NCI-H748 treated with DMSO at 0.1 percent for 48 hours (cell line): ENCODE measurements at places on chromosomes 5 and 9.

- DNase-seq, result peak; percentile 16
These were observed 207.1 kb upstream of the PAPPA start for GRCh38 chr9:115946530-115946929.

- no peak for DNase-seq
These were observed 118.0 kb upstream of the IRX2 start for GRCh38 chr5:2869471-2869870.

DNA sequence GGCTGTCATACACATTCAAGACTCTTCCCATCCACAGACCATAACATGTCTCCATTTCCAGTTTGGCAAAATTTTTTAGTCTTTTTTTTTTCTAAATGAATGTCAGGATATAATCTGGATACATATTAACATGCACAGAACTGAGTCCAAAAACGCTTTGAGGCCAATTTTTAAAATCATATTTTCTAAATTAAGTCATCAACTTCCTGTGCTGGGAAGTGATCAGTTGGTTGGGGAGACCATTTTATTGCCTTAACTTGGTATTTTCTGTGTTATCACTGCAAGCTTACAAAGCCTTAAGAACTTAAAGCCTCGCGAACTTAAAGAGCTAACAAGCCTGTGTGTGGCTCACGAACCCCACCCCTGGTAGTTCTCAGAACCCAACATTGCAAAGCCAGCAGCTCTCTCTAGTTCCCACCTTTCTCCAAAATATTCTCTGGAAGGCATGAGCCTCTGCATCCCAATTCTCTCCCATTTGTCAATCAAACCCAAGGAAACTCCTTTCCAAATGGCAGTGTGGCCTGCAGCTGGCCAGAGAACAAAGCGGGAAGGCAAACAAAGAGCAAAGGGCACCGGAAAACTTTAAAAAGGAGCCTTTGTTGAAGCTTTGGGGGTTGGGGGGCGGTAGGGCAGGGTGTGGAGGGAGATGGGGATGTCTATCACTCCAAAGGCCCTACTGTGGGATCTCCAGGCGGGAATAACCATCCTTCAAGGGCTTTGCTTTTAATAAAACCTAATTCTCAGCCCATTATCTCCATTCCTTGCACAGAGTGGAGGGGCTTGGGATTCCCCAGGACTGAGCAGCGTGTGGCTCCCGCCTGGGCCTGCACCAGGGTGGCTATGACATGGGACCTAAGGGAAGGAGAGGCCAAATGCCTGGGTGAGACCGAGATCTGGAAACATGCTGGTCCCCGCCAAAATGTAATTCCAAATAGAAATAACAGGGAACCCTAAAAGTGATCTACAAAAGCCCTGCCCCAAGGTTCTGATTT lies 65.0 kb downstream of the ROR2 start:
- DNase-seq, result no peak

DNA sequence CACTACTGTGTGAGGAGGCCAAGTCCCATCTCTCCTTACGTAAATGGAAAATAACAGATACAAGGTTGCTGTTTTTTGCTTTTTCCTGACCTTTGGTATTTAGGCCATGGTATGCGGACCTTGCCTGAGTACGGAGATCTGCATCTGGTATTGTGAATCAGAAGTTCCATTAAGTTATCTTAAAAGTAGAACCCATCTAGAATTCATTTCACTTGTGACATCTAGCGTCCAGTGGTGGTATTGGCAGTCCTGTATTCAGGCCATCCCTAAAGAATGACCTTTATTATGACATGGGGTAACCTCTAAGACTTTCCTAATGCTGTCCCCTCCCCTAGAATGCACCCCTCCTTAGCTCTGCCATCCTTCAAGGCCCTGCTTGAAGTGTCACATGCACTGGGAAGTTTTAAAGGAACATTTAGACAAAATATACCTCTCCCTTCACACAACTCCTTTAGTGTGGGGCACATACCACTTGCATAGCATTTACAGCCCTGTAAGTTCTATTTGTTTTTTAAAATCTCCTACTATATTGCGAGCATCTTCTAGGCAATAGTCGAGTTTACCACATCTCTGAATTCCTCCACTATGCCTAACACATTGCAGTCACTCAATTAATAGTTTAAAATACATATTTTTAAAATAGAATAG lies 1.9 kb upstream of the SPDL1 start:
- peak; percentile 44 for DNase-seq

- DNase-seq, result no peak
These were observed 52.5 kb upstream of the IL7R start for GRCh38 chr5:35804201-35804653.

DNA sequence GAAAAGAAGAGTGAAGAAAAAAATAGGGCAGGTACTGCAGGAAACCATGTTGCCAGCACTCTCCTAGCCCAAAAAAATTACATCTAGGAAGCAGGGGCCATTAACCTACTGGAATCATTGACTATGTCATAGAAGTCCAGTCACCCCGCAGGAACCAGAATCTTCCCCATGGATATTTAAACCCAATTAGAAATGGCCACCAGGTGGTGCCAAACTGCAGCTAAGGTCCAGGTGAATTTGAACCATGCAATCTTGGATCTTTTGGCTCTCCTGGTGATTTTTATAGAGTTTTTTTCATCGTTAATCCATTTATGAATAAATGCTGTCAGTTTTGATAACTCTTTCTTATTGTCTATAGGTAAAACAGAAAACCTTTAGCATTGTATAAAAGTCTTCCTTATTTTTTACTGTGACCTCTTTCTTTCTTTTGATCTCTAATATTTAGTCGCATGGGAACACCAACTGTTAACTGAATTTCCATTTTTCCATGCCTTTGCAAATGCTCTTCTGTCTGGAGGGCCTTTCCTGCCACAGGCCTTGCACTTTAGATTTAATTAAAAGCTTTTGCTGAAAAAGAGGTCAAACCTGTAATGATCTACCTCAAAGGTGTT lies 147.5 kb upstream of the FGF10 start:
- DNase-seq, result peak; percentile 34

DNA sequence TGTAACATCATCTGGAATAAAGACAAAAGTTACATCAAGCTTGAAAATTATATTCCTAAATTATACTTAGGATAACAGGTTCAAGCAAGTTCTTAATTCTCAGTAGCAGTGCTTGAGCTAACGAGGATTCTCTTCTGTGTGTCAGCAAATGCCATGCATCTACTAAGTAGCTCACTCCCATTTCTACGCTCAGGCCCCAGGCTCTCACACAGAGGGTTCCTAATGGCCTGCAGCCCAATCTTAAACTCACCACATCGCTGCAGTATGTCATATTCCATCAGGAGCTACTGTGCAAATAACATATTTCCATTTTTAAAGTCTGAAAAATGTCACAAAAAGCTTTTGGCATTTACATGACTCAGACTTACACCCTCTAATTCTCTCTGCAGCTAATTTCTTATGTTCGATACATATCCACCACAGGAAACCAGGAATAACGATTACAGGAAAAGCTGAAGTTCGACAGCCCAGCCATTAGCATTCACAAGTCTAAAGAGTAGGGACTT lies 474.8 kb downstream of the EFNA5 start:
- no peak for DNase-seq

DNA sequence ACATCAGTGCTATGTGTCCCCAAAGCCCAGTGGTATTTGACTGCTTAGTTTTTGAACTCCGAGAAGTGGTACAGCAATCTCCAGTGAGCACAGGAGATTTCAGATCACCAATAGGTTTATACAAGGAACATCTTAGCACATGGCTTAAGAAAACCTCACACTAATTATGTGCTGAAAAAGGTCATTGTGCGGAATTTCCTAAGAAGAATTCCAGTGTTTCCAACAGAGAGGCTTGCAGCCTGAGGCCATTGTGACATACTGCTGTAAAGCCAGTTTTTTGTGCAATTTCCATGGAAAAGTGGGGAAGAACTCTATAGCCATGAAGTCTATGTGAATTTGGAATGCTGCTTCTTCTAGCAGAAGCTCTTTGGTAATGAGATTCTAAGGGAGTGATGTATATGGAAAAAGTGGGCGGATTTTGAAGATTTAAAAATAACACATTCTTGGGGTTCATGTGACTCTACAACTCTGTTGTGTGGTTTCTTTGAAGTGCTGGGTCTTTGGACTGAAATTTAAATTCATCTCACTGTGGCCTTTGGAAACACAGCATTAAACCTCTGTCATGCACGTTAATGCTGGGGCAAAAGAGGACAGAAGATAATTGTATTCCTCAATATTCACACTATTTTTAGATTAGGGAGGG lies 110.5 kb upstream of the CD180 start:
- DNase-seq, result no peak

- no peak for DNase-seq
These were observed 27.6 kb downstream of the SGCD start for GRCh38 chr5:156354571-156354970.

DNA sequence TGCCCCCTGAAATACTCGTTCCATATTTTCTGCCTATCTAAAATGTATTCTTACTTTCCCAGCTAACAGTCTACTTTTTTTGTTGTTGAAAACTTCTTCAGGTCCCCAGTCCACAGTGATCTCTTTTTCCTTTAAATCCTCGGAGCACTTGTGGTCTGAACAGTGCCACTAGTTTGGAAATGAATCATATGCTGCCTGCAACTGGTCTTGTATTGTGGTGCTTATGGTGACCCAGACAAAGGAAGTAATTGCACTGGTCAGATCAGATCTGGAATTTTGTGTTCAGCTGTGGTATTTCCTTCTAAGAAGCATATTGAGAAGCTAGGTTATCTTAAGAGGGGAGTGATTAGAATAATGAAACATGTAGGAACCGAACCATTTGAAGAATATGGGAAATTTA lies 2.9 kb downstream of the UNC13B start:
- DNase-seq, result no peak

DNA sequence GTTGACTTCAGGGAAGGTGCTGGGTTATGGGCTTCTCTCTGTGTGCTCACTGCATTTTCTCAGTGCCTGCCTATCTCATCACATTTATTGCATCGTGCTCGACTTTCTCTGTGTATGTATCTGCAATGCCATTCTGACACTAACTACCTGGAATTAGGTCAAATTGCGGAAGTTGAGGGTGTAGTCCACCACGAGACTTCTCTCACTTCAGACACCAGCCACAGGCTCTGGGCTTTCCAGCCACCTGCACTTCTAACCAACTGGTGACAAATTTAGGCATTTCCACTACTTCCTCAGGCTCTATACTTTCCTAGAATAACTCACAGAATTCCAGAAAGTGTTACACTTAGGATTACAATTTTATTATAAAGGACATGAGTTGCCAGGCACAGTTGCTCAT lies 188.6 kb upstream of the ZNF608 start:
- no peak for DNase-seq

- DNase-seq, result no peak
These were observed 14.3 kb downstream of the ENHO start for GRCh38 chr9:34508463-34508862.

DNA sequence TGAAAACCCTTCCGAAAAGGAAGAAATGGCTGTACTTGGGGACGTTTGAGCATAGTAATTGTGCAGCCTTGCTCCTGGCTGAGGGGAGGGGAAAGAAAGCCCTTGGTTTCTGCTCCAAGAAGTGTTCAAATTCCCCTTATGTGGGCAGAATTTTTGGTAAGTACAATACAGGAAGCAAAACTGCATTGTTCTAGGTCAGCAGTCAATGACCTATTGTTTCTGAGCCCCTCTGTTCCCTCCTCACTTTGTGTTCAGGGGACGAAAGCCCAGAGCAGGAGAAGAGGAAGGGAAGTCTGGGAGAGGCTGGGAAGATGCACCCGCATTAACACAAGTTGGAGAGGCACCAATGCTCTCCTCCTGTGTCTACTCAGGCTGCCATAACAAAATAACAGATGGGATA lies 11.9 kb downstream of the BASP1 start:
- DNase-seq, result no peak

- no peak for DNase-seq
These were observed 10.8 kb upstream of the CCDC69 start for GRCh38 chr5:151234476-151235238.

GRCh38 chr5:59158165-59158564 lies 575.3 kb downstream of the RAB3C start:
- no peak for DNase-seq

- DNase-seq, result no peak
These were observed 4.4 kb downstream of the RC3H2 start for GRCh38 chr9:122900791-122901190.

DNA sequence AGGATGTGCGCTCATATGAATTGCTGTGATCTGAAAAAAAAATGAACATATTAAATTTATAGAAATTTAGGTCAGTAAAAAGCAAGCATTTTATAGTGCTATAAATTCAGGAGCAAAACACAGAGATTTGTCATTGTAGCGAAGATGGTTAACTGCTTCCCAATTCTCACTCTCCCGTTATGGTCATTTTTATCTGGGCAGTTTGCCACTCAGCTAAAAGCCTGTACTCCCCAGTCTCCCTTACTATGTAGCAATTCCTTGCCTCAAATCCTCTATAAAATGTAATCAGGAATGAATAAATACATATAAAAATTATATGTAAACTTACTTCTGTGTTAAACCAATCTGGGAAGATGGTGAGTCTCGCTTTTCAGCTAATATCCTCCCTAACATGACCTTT lies 471.5 kb downstream of the HINT1 start:
- no peak for DNase-seq
